HFFc6 (cell line): ENCODE measurements at places on chromosomes 16 and 17. TPM values are rescaled to one million over a fixed set of nuclear protein-coding genes. Genes with fewer than 3 reads are reported as not detected.

CX3CL1 gene
- total RNA-seq = not detected in 2 replicates

MT1E gene
- total RNA-seq = 244 and 458 TPM in 2 replicates

KRTAP1-5 gene
- total RNA-seq = 78.9 to 133 TPM (median 106 TPM) in 3 replicates

TAT gene
- total RNA-seq = not detected in 3 replicates

RAMP2 gene
- total RNA-seq = 0.47 to 0.53 TPM in 2 of 3 replicates, not detected in the other

DPEP1 gene
- total RNA-seq = not detected in 3 replicates

TSPOAP1 gene
- 0.22 to 1.8 TPM (median 0.82 TPM) in 3 replicates for total RNA-seq

THRA gene
- total RNA-seq = 30.6 to 31.3 TPM (median 31.3 TPM) in 3 replicates

CDH1 gene
- 0.71 to 1.4 TPM (median 0.76 TPM) in 3 replicates for total RNA-seq

RASD1 gene
- 0.30 to 1.8 TPM (median 0.48 TPM) in 3 replicates for total RNA-seq

SRSF1 gene
- 204 to 262 TPM (median 258 TPM) in 3 replicates for total RNA-seq

TM4SF5 gene
- total RNA-seq = not detected in 3 replicates

NKD1 gene
- total RNA-seq = not detected in 3 replicates

AATK gene
- total RNA-seq = 0.27 to 0.43 TPM (median 0.39 TPM) in 3 replicates

CHMP1A gene
- total RNA-seq = 87.6 to 93.1 TPM (median 89.2 TPM) in 3 replicates

KRT222 gene
- not detected in 3 replicates for total RNA-seq

TLCD1 gene
- total RNA-seq = 9.6 to 14.6 TPM (median 13.5 TPM) in 3 replicates

DNAAF8 gene
- 1.1 to 1.8 TPM (median 1.1 TPM) in 3 replicates for total RNA-seq

BLMH gene
- total RNA-seq = 22.4 to 24.3 TPM (median 23.0 TPM) in 3 replicates

JPH3 gene
- total RNA-seq = not detected in 3 replicates

CDYL2 gene
- total RNA-seq = 15.4 to 18.8 TPM (median 16.2 TPM) in 3 replicates

ITGAL gene
- total RNA-seq = not detected in 2 replicates

MCRIP1 gene
- 89.9 and 96.7 TPM in 2 replicates for total RNA-seq

FOXJ1 gene
- total RNA-seq = not detected in 3 replicates

BTBD17 gene
- total RNA-seq = not detected in 2 replicates

HLF gene
- not detected in 3 replicates for total RNA-seq

MRC2 gene
- total RNA-seq = 295 to 341 TPM (median 317 TPM) in 3 replicates

ASGR2 gene
- total RNA-seq = not detected in 3 replicates

C17orf67 gene
- total RNA-seq = 1.4 to 2.1 TPM (median 1.9 TPM) in 3 replicates

CACNG1 gene
- not detected in 3 replicates for total RNA-seq

EIF3C gene
- total RNA-seq = 558 to 585 TPM (median 565 TPM) in 3 replicates

SEZ6 gene
- not detected in 3 replicates for total RNA-seq

ZG16 gene
- not detected in 3 replicates for total RNA-seq

PYDC1 gene
- total RNA-seq = not detected in 3 replicates

MSLN gene
- 0.20 to 0.61 TPM (median 0.27 TPM) in 3 replicates for total RNA-seq

CCL1 gene
- 0.44 to 0.55 TPM in 2 of 3 replicates, not detected in the other for total RNA-seq

IL21R gene
- total RNA-seq = 1.0 to 1.8 TPM (median 1.4 TPM) in 3 replicates

TP53TG3B gene
- 0.21 TPM in 1 of 3 replicates, not detected in the others for total RNA-seq

CES4A gene
- 2.1 and 2.6 TPM in 2 replicates for total RNA-seq

STRADA gene
- 23.2 to 24.8 TPM (median 24.1 TPM) in 3 replicates for total RNA-seq

RPS6KB1 gene
- total RNA-seq = 26.8 to 31.7 TPM (median 27.3 TPM) in 3 replicates

TUBG2 gene
- 15.2 to 17.9 TPM (median 15.9 TPM) in 3 replicates for total RNA-seq

CIBAR2 gene
- total RNA-seq = not detected in 3 replicates

ZPBP2 gene
- total RNA-seq = not detected in 3 replicates

MMP25 gene
- 0.05 to 0.06 TPM in 2 of 3 replicates, not detected in the other for total RNA-seq
